SW 1271 (cell line): ENCODE measurements at places on chromosomes 1 and 21.

DNA sequence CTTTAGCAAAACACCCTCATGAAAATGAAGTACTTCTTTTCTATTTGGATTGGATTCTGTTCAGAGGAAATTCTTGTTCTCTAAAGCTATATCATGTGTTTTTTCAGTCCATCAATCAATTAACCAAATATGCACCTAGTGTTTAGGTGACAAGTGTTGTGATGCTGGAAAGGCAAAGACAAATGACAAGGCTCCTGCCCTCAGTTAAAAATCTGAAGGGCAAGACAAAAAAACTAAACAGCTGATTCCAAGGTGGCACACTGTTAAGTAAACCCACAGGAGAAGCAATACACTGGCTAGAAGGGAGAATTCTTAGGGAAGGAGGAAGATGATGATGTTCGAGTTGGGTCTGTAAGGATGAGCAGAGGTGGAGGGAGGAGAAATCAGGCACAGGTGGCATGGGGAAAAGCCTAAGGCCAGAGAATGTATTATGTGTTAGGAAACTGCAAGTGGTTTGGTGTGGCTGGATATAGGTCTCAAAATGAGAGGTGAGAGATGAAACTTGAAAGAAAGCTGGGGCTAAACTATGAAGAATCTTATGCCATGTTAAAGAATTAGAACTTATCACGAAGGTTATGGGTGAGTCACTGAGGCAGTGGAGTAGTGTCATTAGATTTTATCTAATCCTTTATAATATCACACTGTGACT lies 51.8 kb upstream of the GFI1 start:
- DNase-seq = no peak

DNA sequence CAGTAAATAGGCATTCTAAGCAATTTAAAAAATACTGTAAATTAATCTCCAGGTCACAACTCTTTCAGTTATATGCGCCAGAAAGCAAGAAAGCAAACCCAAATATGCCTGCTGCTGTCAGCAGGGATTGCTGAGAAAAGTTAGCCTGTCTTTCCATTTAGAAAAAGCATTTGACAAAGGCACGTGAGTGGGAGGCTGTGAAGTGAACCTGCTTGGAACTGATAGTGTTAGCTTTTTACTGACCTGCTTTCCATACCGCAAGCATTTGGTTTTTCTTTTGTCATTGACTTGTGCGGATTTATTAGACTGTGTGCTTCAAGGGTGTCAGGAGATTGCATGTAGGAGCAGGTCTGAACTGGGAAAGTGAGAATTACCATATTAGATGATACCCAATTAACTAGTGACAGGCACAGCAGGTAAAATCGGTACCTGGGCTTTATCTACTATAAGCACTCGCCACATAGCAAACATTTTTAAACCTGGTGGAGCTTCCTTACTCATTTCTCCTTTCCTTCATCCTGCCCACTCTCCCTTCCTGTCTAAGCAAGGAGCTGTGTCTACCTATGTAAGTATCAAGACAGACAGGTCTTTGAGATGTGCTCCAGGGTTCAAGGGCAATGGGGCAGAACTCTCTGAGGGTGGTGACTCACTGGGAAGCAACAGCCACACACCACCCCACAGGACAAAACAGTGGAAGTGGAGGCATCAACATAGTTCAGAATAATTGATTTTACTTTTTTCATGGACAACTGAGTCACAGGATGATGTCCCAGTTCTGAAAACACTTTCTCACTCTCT lies 323.9 kb downstream of the DISC1 start:
- DNase-seq = no peak

DNA sequence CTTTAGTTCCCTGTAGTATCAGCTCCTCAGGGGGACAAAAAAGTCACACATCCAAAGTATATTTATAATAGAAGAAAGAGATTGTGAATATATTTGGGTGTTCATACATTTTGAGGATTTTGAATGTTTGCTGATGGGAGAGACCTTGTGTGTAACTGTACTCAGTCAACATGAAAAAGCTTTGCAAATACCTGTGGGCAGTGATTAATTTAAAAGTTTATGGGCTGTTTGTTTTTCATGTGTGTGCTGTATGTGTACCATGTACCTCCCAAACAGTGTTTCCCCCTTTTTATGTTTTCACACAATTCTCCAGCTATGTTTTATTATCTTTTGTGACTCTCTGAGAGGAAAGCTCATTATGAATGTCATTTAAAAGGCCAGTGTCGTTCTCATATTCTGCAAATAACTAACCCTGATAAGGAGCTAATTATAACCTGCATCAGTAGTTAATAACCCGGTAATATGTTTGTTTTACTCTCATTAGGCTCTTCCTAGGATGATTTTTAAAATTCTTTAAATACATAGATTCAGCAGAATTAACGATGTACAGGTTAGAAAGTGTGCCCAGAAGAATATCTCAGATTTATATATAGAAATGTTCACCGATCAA lies 271.5 kb downstream of the NFIA start:
- no peak for DNase-seq

DNA sequence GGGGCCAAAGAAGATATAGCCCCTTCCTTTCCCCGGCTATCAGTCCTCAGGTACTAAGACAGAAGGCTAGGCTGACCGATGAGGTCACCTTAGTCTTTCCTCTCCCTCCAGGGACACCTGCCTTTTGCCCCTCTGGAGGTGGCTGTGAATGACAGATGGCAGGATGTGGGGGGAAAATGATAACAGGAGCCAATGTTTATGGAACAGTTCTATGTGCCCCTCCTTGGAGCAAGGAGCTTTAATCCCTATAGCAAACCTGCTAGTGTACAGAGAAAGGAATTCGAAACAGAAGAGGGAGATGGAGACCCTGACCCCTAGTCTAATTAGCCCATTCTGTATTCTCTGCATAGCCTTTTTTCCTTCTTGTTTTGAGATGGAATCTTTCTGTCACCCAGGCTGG lies 28.1 kb downstream of the SERINC2 start:
- no peak for DNase-seq

DNA sequence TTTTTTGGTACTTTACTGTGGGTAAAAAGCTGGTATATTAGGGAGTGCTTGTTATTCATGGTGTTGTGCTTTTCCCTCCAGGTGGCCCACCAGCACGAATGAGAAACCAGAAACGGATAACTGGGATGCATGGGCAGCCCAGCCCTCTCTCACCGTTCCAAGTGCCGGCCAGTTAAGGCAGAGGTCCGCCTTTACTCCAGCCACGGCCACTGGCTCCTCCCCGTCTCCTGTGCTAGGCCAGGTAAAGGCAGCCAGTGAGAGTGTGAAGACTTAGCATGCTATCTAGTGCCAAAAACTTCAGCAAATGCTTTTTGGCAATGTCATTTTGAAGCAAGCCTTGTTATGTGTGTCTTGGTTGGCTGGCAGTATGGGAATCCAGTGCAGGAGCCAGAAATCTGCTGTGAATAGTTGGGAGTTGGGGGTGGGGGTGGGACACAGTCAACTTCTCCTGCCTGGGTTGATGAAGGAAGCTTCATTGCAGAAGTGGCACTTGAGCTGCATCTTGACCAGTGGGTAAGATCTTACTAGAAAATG lies 101.7 kb downstream of the ATP5PO start:
- no peak for DNase-seq

GRCh38 chr1:184463680-184464079 lies 76.9 kb downstream of the C1orf21 start:
- no peak for DNase-seq

DNA sequence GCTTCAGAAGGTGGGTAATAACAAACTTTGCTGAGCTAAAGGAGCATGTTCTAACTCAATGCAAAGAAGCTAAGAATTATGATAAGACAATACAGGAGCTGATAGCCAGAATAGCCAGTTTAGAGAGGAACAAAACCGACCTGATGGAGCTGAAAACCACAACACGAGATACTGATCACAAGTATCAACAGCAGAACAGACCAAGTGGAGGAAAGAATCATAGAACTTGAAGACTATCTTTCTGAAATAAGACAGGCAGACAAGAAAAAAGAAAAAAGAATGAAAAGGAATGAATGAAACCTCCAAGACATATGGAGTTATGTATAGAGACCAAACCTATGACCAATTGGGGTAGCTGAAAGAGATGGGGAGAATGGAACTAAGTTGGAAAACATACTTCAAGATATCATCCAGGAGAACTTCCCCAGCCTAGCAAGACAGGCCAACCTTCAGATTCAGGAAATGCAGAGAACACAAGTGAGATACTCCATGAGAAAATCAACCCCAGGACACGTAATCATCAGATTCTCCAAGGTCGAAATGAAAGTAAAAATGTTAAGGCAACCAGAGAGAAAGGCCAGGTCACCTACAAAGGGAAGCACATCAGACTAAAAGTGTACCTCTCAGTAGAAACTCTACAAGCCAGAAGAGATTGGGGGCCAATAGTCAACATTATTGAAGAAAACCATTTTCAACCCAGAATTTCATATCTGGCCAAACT lies 20.5 kb downstream of the CD84 start:
- DNase-seq = no peak
